Chondrocyte (in vitro differentiated cells): ENCODE measurements at places on chromosomes 7 and 10. TPM values are rescaled to one million over a fixed set of nuclear protein-coding genes. Genes with fewer than 3 reads are reported as not detected.

DNA sequence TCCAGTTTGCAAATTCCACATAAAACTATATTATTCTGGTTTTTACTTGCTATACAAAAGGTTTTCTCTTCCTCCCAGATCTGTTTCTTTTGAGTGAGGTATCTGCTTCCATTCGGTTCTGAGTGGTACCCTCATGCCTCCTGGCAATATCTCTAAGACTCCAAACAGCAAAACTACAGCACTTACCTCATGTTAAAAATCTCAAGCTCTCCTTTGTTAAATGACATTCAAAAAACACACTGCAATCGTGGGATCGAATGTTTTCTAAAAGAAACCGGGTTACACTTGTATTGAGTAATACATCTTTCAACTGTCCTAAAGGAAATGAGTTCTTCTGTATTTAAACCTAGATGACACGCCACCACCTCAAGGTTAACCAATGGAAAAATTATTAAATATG lies 11.1 kb downstream of the YWHAG start:
- no peaks in the 10 kb centered on the region for H3K27me3 ChIP-seq
- H3K4me3 ChIP-seq: no peak overlapping the region
- peaks cover 60% of the 10 kb centered on the region for H3K4me1 ChIP-seq
- DNase-seq: no peak

DNA sequence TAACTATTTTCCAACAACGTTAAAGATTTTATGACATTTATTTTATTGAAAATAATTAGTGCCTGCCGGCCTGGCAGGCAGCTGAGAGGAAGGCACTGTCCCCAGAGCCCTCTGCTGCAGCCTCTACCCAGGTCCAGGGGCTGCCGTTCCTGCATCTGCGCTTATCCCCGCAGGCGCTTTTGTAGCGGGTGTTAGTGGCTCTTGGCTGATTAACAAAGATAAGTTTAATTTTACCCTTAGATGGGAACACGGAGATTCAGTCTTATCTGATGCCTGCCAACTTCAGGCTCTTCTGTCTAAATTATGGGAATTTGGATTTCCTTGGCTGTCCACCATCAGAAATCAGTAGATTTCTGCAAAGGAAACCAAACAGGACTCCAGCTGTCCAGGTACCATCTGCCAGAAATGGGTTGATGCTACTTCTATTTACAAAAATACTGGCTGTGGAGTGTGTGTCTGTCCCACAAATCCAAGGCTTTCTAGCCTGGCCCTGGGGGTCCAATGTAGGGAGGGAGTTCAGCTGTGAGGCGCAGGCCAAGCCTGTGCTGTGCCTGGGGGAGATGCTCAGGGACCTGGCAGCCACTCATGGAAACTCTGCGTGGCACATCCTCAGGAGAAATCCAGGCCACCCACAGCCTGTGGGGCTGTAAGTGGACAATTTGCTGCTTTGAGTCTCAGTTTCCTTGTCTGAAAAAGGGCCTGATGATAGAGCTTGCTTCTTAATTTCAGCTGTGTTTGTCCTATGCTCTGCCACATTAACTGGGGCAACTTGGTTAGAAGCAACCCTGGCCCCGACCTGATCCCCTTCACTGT lies 62.0 kb upstream of the IGFBP3 start:
- DNase-seq: no peak
- H3K4me1 ChIP-seq: peaks cover 52% of the 10 kb centered on the region
- no peak overlapping the region for H3K4me3 ChIP-seq
- H3K36me3 ChIP-seq: peaks cover 5% of the 10 kb centered on the region
- H3K27me3 ChIP-seq: no peaks in the 10 kb centered on the region

DNA sequence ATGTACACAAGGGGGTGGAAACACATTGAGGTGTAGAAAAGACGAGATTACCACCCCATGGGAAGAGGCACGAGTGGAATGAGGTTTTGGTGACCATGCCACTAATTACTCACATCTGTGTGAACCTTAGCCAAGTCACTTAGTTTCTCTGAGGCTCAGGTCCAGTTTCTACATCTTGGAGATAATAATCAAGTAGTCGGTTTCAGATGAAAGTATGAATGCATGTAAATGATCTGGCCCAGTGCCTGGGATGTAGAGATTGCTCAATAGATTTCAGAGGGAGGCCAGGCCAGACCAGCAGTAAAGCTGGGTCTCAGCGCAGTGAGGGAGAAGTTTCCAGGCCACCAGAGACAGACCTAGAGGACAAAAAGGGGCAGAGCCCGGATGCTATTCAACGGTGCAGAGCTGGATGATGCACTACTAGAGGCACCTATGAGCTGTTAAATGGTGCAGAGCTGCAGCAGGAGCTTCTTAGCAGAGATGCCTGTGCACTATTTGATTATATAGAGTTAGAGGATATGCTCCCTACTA lies 725.1 kb downstream of the GRID1 start:
- no peaks in the 10 kb centered on the region for H3K36me3 ChIP-seq
- H3K27me3 ChIP-seq: no peaks in the 10 kb centered on the region
- H3K4me1 ChIP-seq: peaks cover 29% of the 10 kb centered on the region

GRCh38 chr10:119268871-119269506 lies 61.6 kb downstream of the GRK5 start:
- peak; percentile 61 for DNase-seq
- H3K4me3 ChIP-seq: no peak overlapping the region
- H3K36me3 ChIP-seq: peaks cover 2% of the 10 kb centered on the region
- peaks cover 21% of the 10 kb centered on the region for H3K4me1 ChIP-seq
- no peaks in the 10 kb centered on the region for H3K27me3 ChIP-seq

- DNase-seq: peak; percentile 43
- H3K36me3 ChIP-seq: no peaks in the 10 kb centered on the region
- H3K27me3 ChIP-seq: peaks cover 31% of the 10 kb centered on the region
- H3K27ac ChIP-seq: no peak overlapping the region
These were observed 168.1 kb downstream of the ADARB2 start for GRCh38 chr10:1569208-1569607.

DNA sequence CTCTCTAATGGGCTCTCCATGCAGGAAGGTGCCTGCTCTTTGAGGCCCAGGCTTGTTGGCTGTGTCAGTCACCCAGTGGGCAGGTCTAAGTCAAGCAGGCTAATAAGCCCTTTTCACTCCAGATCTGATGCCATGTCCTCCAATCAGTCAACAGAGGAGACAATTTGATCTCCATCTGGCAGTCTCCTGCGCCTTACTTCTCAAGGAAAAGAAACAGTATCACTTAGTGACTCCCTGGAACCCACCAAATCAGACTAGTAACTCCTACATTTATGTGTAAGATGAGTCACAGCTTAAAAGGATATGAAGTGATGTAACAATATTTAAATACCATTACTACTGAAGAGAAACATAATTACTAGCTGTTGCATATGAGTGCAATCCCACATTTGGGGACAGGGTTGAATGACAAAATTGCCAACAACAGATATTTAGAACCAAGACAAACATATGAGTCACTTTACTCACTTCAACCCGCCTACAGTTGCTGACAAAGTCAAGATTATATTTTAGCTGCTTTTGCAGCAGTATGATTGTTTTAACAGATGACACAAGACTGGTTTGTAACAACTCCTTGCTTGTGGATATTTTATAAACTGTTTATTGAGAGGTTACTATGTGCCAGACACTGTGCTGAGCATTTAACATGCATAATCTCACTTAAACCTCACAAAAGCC lies 72.1 kb downstream of the USP6NL start:
- H3K4me3 ChIP-seq: no peak overlapping the region
- no peak for DNase-seq
- H3K36me3 ChIP-seq: no peaks in the 10 kb centered on the region
- H3K4me1 ChIP-seq: peaks cover 9% of the 10 kb centered on the region
- peak overlapping the region; percentile 57 for H3K27ac ChIP-seq
- no peaks in the 10 kb centered on the region for H3K27me3 ChIP-seq

DNA sequence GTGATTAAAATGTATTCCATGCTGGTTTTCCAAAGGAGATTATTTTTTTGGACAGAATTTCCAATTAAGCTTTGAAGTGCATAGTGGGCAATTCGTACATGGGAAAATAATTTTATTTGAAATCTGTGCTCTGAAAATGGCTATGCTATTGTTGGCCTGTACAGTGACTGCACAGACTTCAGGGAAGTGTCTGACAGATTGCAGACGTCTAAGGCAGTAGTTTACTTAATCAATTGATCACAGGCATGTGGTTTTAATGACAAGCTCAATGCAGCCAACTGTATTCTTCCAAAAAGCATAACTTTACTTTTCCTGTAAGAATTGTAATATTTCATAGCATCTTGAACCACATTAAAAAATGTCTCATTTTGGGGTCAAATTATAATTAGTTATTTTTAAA lies 102.0 kb downstream of the SEMA3C start:
- peaks cover 2% of the 10 kb centered on the region for H3K36me3 ChIP-seq
- H3K4me3 ChIP-seq: no peak overlapping the region
- no peak for DNase-seq
- peaks cover 3% of the 10 kb centered on the region for H3K4me1 ChIP-seq
- H3K27ac ChIP-seq: no peak overlapping the region
- H3K27me3 ChIP-seq: no peaks in the 10 kb centered on the region

- H3K4me3 ChIP-seq: peak overlapping the region; percentile 12
- H3K36me3 ChIP-seq: peaks cover 8% of the 10 kb centered on the region
- H3K27me3 ChIP-seq: no peaks in the 10 kb centered on the region
- peak overlapping the region; percentile 27 for H3K27ac ChIP-seq
- peaks cover 16% of the 10 kb centered on the region for H3K4me1 ChIP-seq
These were observed 150.9 kb upstream of the ODAD2 start for GRCh38 chr10:28149746-28150145.

GRCh38 chr10:43866712-43867111 lies 218.0 kb upstream of the ZNF32 start:
- no peak overlapping the region for H3K4me3 ChIP-seq
- no peak overlapping the region for H3K27ac ChIP-seq
- H3K36me3 ChIP-seq: no peaks in the 10 kb centered on the region
- no peak for DNase-seq

DNA sequence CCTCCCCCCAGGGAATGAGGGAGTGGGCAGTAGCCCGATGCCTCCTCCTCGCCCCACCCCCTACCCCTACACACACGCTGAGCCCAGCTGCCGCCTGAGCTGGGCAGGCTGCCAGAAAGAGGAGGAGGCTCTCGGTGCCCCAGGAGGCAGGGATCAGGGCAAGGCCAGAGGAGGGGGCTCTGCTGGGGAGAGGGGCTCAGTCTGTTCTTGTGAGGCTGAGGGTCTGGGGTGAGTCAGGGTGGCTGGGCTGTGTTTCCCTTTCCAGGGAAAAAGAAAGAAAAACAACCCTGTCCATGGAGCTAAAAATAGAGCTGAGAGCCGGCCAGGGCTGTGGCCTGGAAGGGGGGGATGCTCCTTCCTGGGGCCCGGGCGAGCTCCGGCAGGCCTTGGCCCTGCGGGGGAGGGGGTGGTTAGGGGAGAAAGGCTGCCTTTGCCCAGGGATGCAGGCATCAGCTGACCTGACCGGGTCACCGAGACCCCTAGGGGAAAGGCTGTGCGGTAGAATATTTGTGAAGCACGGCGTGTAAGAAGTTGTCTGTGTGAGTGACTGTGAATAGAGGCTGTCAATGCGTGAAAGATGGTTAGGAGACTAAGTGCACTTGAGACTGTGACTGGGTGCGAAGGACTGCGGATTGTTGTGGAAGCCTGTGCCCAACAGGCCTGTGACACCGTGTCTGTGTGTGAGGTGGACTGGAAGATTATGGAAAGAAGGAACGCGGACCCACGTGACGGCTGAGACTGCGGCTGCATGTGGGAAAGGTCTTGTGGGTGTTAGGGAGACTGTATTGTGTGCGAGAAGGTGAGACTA lies 1.2 kb upstream of the LZTS2 start:
- H3K4me3 ChIP-seq: peak overlapping the region; percentile 71
- peak overlapping the region; percentile 94 for H3K27ac ChIP-seq
- no peaks in the 10 kb centered on the region for H3K36me3 ChIP-seq
- H3K27me3 ChIP-seq: no peaks in the 10 kb centered on the region

GRCh38 chr7:17097668-17098297 lies 200.7 kb upstream of the AHR start:
- no peaks in the 10 kb centered on the region for H3K36me3 ChIP-seq
- H3K27ac ChIP-seq: no peak overlapping the region
- no peaks in the 10 kb centered on the region for H3K4me1 ChIP-seq
- DNase-seq: no peak
- H3K4me3 ChIP-seq: no peak overlapping the region

GRCh38 chr7:155324012-155324917 lies 26.6 kb downstream of the INSIG1 start:
- H3K27me3 ChIP-seq: peaks cover 47% of the 10 kb centered on the region
- no peak overlapping the region for H3K4me3 ChIP-seq
- peaks cover 2% of the 10 kb centered on the region for H3K36me3 ChIP-seq
- no peak overlapping the region for H3K27ac ChIP-seq

DNA sequence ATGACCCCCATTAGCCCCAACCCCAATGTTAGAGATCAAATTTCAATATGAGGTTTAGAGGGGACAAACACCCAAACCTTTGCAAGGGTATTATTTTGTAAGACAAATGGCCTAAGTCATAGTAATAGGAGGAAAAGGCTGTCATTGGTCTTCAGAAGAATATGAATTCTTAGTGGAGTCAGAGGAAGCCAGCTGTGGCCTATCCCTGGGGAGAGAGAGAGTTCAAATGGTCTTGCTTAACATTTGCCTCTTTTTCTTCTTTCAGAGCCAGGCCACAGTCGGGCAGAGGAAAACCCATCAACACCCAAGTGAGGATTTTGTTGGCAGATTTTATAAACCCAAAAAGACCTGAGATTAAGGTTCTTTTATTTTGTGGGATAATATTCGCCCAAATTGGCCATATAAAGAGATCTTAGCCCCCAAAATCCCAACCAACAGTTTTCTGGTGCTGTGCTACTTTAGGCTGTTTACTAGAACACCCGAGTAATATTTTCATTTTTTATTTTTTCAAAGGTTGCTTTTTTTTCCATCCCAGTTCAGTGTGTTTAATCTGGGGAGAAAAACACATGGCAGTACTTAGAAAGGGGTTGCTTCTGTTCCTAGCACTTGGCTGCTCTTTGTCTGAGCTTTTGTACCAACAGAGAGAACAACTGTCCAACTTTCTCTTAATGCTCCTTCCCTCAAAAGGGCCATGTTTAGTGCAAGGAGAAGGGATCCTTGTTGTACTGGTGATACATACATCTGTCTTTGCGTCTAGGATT lies 26.8 kb upstream of the ARMC3 start:
- no peaks in the 10 kb centered on the region for H3K4me1 ChIP-seq
- DNase-seq: no peak
- no peak overlapping the region for H3K4me3 ChIP-seq
- H3K36me3 ChIP-seq: no peaks in the 10 kb centered on the region

DNA sequence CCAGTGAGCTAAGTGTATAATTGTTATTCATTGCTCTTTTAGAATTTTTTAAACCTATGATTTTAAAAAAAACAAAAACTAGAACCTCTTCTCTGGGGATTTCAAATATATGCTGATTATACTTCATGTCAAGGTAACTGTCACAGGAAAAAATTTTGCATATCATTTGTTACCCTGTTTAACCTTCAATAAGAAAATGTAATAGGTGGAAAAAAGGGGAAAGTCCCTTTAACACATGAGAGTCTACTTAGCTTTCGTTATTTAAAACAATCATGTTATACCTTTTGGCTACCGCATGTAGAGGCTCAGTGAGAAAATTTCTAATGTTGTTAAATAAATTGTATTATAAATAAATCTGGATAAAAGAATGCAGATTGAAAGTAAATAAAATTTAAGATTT lies 190.1 kb upstream of the AKR1E2 start:
- no peak overlapping the region for H3K4me3 ChIP-seq
- no peaks in the 10 kb centered on the region for H3K27me3 ChIP-seq
- H3K4me1 ChIP-seq: no peaks in the 10 kb centered on the region
- DNase-seq: no peak
- no peaks in the 10 kb centered on the region for H3K36me3 ChIP-seq

PRRT4 gene
- 0.42 to 1.4 TPM (median 0.46 TPM) in 3 replicates for total RNA-seq

SLC16A12 gene
- total RNA-seq: 2.6 to 5.2 TPM (median 2.8 TPM) in 3 replicates

MINDY4 gene
- 5.3 to 6.3 TPM (median 5.8 TPM) in 3 replicates for total RNA-seq

MALSU1 gene
- total RNA-seq: 40.9 to 57.3 TPM (median 44.6 TPM) in 3 replicates

ADAM8 gene
- 1.3 to 3.2 TPM (median 2.3 TPM) in 3 replicates for total RNA-seq

GNAI1 gene
- 26.1 to 29.1 TPM (median 27.4 TPM) in 3 replicates for total RNA-seq
